ENCODE measurements at places on chromosomes 16 and 17.

- DNase-seq = no peak
Measured at GRCh38 chr16:66457888-66458287, 30.8 kb downstream of the BEAN1 start.

DNA sequence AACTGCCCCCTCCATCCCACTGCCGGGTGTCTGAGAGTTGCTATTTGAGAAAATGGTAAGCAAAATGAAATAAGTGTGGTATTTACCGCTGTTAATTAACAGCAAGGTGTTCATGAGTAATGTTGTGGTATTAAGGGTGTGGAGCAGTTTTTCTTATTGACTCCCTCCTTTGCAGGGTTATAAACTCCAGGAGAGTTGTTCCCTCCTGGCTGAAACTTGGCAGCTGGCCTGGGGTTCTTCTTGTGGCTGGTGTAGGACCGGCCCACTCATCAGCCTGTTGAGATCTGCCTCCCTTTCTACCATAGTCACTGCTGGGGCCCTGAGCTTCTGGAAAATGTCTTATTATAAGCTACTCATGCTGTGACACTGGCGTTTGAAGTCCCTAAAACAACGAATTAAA is 128.6 kb downstream of the SOX9 start:
- no peak for DNase-seq

DNA sequence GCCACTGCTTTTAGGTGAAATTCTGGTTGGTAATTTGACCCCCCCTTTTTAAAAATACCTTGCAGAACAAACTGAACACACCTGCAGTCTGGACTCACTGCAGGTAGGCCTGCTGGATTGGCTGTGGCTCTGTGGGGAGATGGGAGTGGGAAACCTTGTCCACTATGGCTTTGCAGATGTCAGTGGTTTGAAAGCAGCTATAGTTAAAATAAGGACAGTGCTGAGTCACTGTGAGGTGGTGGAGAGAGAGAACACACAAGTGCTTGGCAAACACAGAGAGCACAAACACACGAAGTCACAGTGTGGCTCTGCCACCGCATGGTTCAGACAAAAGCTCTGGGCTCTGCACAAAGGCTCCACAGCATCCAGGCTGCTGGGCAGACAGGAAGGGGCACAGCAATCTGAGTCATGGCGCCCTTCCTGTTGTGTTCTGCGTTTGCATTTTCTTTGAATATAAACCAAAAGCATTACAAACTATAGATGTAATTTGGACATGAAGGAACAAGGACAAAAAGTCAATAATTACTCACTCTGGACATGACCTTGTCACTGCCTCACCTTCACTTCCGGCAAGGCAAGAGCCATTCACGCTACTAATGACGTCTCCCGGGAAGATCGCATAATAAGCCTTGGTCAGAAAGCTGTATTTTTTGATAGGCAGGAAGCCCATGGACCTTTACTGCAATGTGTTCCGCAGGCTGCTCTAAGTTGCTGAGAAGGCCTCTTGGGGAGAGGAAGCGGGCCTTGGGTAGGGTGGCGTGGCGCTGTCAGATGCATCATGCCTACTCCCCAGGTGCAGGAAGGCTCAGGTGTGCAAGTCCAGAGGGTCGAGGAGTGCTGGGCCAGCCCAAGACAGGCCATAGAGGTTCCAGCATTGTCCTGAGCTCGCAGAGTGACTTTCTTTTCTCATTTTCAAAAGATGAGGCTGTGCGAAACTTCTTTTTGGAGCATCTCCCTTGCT is 60.1 kb upstream of the MED9 start:
- peak; percentile 23 for DNase-seq

DNA sequence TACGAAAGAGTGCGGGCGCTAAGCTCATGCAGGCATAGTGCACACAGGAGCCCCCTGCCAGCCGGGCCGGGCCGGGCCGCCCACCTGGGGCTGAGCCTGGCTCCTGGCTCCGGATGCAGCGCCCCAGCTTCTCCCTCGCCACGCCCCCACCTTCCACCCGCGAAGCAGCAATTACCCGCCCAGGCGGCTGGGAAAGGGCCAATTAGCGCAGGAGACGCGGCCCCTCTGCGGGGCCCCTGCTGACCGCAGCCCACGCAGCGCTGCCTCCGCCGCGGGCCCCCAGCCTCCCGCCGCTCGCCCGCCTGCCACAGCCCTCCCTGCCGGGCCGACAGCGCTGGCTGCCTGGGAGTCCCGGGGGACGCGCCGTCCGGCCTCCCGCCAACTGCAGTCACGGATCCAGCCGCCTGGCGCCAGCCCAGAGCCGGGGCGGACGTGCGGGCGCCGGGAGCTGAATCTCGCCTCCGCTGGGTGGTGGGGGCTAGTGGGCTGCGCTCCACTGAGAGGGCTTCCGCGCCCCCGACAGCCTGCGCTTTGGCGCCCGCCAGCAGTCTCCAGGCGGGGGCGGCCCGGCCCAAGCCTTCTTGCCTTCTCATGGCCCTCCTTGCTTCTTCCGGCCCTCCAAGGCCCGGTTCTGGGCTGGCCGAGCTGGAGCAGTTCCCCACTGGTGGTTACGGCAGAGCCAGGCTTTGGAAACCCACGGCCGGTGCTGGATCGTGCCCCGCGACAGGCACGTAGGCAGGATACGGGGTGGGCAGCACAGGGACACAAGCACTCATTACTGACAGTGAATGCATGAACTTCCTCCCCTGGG is 14.9 kb upstream of the CBFB start:
- peak; percentile 61 for DNase-seq

DNA sequence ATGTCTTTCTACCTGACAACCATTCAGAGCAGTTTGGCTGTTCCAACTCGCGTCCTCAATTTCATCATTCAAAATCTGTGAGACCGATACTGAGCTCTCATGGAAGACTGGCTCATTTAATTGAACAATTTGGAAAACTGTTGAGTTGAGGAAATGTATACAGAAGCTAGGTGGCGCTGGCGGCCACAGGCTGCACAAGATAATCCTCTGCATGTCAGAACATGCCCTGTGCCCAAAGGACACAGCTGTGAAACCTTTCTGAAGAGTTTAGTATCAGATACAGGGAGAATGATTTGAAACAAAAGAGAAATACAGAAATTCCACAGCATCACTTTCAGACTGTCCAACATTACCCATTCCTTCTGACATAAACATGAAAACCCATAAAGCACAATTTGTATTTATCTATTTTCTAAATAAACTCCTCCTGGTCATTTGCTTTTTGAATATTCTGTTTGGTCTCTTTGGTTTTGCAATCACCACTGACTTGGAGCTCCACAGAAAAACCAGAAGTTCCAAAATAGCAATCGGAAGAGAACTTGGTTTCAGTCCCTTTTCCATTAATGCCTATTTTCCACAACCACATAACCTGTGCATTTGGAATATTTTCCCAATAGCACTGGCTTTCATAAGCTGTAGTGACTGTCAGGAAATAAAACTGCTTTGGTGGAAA is 192.8 kb downstream of the MAP2K6 start:
- no peak for DNase-seq
